Nucleus accumbens (tissue), 56 donors: ENCODE measurements at places on chromosomes 12 and 14.

DNA sequence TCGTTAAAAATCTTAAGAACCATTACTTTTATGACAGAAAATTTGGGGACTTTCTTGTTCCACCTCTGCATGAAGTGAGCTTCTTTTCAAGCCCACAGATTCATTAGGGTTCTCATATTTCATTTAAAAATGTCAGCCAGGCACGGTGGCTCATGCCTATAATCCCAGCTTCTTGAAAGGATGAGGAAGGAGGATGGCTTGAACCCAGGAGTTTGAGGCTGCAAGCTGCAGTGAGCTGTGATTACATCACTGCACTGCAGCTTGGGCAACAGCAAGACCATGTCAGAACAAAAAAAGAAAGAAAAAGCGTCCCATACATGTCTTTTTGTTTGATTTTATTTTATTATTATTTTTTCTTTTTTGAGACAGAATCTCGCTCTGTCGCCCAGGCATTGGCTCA is 43.4 kb upstream of the ATF1 start:
- no peak for DNase-seq

DNA sequence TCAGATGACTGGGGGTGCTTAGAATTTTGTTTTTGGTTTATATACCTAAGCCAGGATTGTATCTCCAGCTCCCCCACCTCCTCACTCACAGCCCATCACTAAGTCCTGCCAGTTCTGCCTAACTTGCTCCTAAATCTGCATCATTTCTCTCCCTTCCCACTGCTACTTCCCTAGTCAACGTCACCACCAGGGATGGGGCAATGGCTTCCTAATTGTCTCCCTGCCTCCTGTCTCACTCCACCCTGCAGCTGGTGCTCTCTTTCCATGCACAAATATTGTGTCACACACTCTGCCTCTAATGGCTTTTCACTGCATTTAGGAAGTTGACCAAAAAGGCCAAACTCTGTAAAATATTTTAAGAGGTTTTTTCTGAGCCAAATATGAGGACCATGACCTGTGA is 11.5 kb downstream of the OAS2 start:
- DNase-seq, result no peak

DNA sequence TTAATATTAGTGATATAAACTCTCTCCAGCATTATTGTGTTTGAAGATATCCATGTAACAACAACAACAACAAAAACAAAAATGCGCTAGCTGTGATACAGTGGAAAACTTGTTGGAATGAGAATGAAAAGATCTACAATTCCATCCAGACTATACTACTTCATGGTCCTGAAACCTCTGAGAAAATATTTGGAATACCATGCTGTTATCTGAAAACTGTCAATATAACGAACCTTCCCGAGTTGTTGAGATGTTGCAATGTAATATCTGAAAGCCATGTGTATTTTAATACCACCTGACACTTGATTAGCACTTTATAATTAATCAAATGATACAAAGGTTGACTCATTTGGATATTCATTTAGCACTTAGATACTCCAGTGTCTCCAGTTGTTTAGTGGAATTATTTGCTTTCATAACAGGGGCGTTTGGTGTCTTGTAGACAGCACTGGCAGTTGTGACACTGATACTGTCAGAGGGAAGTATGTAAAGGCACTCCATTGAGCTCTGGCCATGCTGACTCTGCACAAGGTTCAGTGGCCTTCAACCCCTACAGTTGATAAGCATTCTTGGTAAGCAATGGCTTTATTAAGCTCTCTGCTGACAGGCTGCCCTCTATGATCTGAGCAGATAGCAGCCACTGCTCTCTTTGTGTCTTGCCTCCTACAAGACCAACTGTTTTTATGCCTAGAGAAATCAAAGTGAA is 447.1 kb upstream of the SEL1L start:
- no peak for DNase-seq

DNA sequence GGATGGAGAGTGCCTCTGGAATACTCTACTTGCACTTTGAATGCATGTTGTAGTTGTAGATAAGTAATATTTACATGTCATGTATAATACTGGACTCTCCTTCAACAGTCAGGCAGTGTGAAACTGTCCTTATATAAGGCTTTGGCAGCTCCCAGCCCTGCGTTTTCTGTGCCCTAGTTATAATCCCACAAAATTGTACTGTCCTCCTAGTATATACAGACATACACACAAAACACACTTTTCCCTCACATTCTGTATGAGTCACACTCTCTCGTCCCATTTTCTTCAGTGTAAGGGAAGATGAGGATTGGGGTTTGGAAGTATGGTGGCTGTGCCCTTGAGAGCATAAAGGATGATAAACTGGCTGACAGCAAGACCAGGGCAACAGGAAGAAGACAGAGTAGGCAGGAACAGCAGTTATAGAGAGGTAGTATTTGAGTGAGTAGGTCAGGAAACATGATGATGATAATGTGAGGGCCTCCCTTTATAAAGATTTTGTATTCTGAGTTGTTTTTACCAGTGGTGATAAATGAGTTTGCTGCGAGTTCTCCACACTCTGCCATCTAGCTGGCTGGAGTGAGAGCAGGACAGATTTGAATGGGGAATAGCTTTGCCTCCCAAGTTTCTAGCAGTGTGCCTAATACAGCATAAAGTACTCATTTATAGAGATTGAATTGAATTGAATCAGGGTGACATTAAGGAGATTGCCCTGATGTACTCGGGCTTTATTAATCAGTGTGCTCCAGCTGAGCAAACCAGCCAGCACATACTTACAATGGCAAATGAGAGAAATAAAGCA is 5.0 kb downstream of the CREBL2 start:
- no peak for DNase-seq

DNA sequence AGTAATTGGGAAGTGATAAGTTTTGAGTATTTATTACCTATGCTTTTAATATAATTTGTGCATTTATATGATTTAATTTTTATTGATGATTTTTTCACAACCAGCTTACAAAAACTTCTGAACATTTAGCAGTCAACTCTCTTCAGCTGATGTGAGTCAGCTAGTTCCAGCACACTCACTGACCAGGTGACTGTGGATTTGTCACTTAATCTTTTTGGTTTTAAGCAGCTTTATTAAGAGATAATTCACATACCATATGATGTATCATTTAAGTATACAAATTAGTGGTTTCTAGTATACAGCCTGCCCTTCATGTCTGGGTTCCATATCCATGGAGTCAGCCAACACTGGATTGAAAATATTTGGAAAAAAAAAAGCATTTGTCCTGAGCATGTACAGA is 103.5 kb downstream of the SYNE2 start:
- no peak for DNase-seq

DNA sequence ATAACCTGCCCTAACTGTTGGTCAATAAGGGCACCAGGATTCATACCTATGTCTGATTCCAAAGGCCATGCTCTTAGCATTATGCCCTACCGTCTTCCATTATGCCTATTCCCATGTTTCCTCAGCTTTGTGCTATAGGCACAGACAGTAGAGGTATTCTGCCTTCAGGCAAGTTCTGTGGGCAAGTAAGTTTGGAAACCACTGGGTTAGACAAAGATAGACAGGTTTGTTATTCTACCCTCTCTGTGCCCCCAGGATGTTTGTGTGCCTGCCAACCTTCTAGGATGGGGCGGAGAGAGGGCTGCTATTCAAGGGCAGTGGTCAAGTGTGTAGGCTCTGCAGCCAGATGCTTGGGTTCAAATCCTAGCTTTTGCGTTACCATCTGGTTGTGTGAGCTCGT is 4.6 kb downstream of the RAPGEF3 start:
- DNase-seq, result no peak

DNA sequence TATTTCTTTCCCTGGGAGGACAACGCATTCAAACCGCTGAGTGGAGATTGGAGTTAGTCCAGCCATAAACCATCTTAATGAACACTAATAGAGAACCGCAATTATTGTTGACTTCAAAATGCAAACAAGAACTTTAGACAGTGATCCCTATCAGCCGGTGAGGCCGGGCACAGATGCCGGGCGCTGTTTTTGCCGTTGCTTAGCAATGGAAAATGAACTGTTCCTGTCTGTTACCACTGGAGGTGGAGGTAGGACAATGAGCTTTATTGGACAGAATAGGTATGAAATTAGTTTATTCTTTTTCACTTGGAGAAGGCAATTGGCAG is 216.8 kb downstream of the TTC8 start:
- DNase-seq, result no peak

DNA sequence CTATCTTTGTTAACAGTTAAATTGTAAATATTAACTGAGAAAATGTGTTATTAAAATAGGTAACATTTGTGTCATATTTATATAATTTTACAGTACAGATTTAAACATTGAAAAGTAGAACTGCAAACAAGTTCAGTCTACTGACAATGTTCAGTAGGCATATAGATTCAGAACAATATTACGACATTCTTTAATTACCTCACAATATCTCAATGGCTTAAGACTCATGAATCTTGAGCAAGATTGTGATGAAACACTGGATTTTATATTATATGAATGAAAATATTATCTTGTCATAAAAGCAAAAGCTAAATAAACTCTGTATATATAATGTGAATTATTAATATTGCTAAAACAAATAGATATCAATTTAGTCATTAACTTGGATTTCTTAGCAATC is 194.9 kb downstream of the ADAMTS20 start:
- no peak for DNase-seq

- DNase-seq, result no peak
These were observed 6.5 kb downstream of the ESRRB start for GRCh38 chr14:76382495-76382832.

DNA sequence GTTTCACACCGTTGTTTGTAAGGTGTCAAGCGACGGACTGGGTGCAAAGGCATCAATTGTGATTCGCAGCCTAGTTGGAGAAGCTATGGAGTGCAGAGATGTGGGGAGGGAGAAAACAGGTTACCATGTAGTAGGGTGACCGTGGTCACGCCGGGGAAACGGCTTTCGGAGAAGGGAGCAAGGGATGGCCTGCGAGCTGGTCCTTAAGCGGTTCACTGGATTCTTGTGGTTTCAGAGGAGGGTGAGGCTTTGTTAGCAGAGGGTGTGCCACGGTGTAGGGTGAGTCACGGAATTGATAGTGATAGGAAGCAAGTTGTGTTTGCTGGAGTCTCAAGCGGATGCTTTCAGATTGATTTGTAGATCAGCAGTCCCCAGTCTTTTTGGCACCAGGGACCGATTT is 2.3 kb downstream of the PIWIL1 start:
- no peak for DNase-seq

DNA sequence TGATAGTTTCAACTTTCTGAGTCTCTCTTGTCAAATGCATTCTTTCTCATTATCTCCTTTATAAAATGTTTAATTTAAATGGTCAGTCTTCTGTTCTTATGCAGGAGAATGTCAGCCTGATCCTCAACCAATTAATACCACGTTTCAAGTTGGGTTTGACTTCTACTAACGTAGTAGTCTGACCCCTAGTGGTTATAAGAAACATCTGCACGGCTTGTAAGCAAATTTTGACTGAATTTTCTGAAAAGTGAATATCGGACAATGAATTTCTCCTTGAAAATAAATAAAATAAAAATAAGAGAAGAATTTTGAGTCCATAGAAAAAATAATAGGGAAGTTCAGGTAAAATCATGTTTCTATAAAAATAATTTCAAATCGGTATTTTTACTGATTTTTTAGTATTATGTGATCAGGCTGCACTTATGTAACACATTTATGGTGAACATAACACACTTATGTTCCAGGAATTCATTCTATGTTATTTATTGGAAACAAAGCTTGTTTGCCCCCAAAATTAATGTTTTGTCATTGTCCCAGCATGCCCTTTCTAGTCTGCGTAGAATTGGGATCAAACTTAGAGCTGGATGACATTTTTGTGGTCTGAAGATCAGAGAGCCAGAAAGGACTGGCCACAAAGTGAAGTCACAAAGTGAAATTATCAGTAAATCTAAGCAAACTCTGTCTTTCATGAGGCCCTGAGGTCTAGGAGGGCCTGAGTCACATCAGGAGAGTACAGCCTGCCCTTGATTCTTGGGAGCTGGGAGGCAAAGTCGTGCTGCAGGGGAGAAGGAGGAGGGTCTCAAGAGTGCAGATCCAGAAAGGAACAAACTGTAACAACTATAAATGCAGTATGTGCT is 101.2 kb upstream of the STXBP6 start:
- DNase-seq, result no peak

GRCh38 chr12:118813778-118814357 is 167.5 kb upstream of the SRRM4 start:
- no peak for DNase-seq

GRCh38 chr12:102917026-102917787 is at the start of gene PAH:
PAH (minus strand) TSS chr12:102917244; CDS start chr12:102917130, 114 bp downstream.
- no peak for DNase-seq

- no peak for DNase-seq
These were observed 115.5 kb downstream of the SLC38A1 start for GRCh38 chr12:46153268-46153872.

DNA sequence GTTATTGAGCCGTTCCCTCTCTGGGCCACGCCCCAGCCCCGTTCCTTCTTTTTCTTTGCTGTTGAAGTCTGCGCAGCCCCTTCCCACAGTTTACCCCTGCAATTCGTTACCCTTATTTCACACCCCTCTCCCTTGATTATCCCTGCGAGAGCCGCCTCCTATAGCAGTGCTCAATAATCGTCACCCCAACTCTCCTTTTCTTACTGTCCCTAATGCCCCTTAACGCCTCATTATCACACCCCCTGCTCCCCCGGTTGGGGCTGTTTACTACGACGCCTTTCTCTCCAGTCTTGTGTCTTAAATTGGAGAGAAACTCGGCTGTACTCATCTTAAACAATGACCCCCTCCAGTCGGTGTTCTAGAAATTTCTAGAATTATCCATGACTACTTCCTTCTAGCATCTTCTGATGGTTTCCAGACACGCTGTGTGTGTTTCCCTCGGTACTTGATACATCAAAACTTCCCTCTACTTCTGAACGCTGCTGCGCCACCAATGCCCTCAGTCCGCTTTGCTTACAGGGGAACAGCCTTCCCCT is 713 bp upstream of the FBXL14 start:
- DNase-seq, result no peak

- DNase-seq, result no peak
These were observed 244.1 kb downstream of the FBXL14 start for GRCh38 chr12:1350055-1350933.

DNA sequence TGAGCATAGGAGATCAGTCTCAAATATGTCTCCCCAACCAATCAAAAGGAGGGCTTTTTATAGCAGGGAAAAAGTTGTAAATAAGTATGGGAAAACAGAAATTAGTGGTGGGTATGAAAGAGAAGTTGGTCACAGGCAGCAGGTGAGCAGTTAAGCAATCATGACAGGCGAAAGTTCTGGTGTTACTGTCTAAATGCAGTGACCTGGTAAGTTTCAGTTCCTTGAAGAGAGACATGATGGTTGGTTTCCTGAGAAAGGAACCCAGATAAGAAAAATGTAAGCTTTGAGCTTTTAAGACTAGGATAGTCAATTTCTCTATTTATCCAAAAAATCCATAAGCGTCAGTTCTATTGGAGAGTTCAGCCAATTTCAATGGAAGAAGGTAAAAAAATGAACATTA is 466.2 kb upstream of the FLRT2 start:
- no peak for DNase-seq
